Epithelial cell of umbilical artery (primary cell): ENCODE measurements at places on chromosomes 13 and 19. TPM values are rescaled to one million over a fixed set of nuclear protein-coding genes. Genes with fewer than 3 reads are reported as not detected.

The KLK11 gene
- not detected in 2 replicates for total RNA-seq

The TMEM86B gene
- 0.32 and 0.91 TPM in 2 replicates for total RNA-seq

The NLRP4 gene
- not detected in 2 replicates for total RNA-seq

The TGFBR3L gene
- 2.3 TPM in 1 of 2 replicates, not detected in the other for total RNA-seq

The POU2F2 gene
- under 0.01 and 0.15 TPM in 2 replicates for total RNA-seq

The KLF5 gene
- 0.15 and 0.32 TPM in 2 replicates for total RNA-seq

The KIR3DL2 gene
- total RNA-seq: not detected in 2 replicates

The SYNGR4 gene
- not detected in 2 replicates for total RNA-seq

The MCEMP1 gene
- not detected in 2 replicates for total RNA-seq

The GPR183 gene
- total RNA-seq: not detected in 2 replicates

The IRGC gene
- not detected in 2 replicates for total RNA-seq

The MTUS2 gene
- under 0.01 TPM in 1 of 2 replicates, not detected in the other for total RNA-seq

The SIGLECL1 gene
- total RNA-seq: not detected in 2 replicates

The ZNF90 gene
- total RNA-seq: 0.65 and 1.2 TPM in 2 replicates

The SIGLEC8 gene
- total RNA-seq: not detected in 2 replicates

The MPND gene
- total RNA-seq: 5.6 and 8.8 TPM in 2 replicates

The LGALS14 gene
- total RNA-seq: not detected in 2 replicates

The ELSPBP1 gene
- total RNA-seq: not detected in 2 replicates

The C1QTNF9B gene
- not detected in 2 replicates for total RNA-seq
